ENCODE measurements at places on chromosomes 13 and 19. TPM values are rescaled to one million over a fixed set of nuclear protein-coding genes. Genes with fewer than 3 reads are reported as not detected.

SYNGR4 gene
- 1.2 TPM for total RNA-seq

SPTBN4 gene
- 1.3 TPM for total RNA-seq

POLRMT gene
- 74.3 TPM for total RNA-seq

OR7G3 gene
- total RNA-seq: not detected

UBE2L5 gene
- total RNA-seq: not detected

CHST8 gene
- total RNA-seq: not detected

LRRC4B gene
- total RNA-seq: not detected

ZNF730 gene
- total RNA-seq: not detected

CCDC70 gene
- total RNA-seq: not detected

FFAR2 gene
- total RNA-seq: 0.08 TPM

TLE6 gene
- total RNA-seq: 0.48 TPM

ZNF837 gene
- 8.3 TPM for total RNA-seq

ZFP82 gene
- total RNA-seq: not detected

CEACAM7 gene
- total RNA-seq: not detected

MEIOSIN gene
- total RNA-seq: not detected

SOX1 gene
- not detected for total RNA-seq

CSNK1A1L gene
- total RNA-seq: not detected

KCNRG gene
- total RNA-seq: not detected

MBD3L2 gene
- total RNA-seq: not detected

CGB3 gene
- not detected for total RNA-seq

BRCA2 gene
- 13.6 TPM for total RNA-seq

RGL3 gene
- 69.4 TPM for total RNA-seq

CPB2 gene
- total RNA-seq: not detected

C19orf85 gene
- 0.83 TPM for total RNA-seq

FREM2 gene
- total RNA-seq: 3.5 TPM

GJB6 gene
- 1.9 TPM for total RNA-seq

TNNI3 gene
- 11.1 TPM for total RNA-seq

ACP7 gene
- not detected for total RNA-seq

DHDH gene
- 0.10 TPM for total RNA-seq

MYBPC2 gene
- not detected for total RNA-seq

KLK2 gene
- not detected for total RNA-seq

CLEC4M gene
- total RNA-seq: not detected

NOVA2 gene
- not detected for total RNA-seq

SHISA7 gene
- total RNA-seq: not detected

DAND5 gene
- not detected for total RNA-seq

RNF17 gene
- not detected for total RNA-seq

PIK3R2 gene
- 37.7 TPM for total RNA-seq

C5AR1 gene
- 0.13 TPM for total RNA-seq

C19orf18 gene
- total RNA-seq: not detected

CRX gene
- total RNA-seq: not detected

CAB39L gene
- total RNA-seq: 5.2 TPM

TEAD2 gene
- 28.6 TPM for total RNA-seq

TMEM38A gene
- total RNA-seq: 10.1 TPM

TDRD12 gene
- 0.03 TPM for total RNA-seq

GPR4 gene
- total RNA-seq: not detected

ERICH6B gene
- total RNA-seq: not detected

WDR62 gene
- total RNA-seq: 44.1 TPM

CALR gene
- total RNA-seq: 831 TPM

LILRB5 gene
- total RNA-seq: 0.08 TPM

NXNL1 gene
- not detected for total RNA-seq

TEX26 gene
- total RNA-seq: not detected

MEIS3 gene
- 0.37 TPM for total RNA-seq
